ENCODE measurements at places on chromosomes 3 and 15.
A peak's percentile ranks its signal among the peaks of the same experiment; 100 is the strongest.

DNA sequence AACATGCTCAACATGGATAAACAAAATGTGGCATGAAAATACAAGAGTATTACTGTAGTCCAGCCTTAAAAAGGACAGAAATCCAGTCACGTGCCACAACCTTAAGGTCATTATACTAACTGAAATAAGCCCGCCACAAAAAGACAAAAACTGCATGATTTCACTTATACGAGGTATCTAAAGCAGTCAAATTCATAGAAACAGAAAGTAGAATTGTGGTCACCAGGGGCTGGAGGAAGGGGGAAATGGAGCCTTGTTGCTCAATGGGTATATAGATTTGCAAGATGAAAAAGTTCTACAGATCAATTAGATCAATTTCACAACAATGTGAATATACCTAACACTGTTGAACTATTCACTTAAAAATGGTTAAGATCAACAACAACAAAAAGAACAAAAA, 7.4 kb downstream of the GLB1 start:
- DNase-seq: no peak

GRCh38 chr3:128432301-128432970, 34.3 kb downstream of the DNAJB8 start:
- DNase-seq: peak; percentile 70

GRCh38 chr15:39250460-39251186, 330.3 kb upstream of the THBS1 start:
- no peak for DNase-seq

DNA sequence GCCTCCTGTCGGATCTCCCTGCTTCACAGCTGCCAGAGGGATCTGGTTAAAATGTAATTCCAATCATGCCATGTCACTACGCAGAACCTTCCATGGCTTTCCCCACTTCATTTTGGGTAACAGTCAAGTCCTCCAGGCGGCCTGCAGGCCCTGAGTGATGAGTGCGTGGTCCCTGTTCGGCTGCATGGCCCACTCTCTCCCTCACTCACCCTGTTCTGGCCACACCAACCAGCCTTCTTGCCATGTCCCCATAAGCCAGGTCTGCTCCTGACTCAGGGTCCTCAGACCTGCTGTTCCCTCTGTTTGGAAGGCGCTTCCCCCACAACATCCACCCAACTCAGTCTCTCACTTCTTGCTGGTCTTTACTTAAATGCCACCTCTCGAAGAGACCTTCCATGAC, 41.6 kb upstream of the LINGO1 start:
- no peak for DNase-seq

- DNase-seq: no peak
Measured at GRCh38 chr3:70565861-70566260, 253.4 kb upstream of the MDFIC2 start.

DNA sequence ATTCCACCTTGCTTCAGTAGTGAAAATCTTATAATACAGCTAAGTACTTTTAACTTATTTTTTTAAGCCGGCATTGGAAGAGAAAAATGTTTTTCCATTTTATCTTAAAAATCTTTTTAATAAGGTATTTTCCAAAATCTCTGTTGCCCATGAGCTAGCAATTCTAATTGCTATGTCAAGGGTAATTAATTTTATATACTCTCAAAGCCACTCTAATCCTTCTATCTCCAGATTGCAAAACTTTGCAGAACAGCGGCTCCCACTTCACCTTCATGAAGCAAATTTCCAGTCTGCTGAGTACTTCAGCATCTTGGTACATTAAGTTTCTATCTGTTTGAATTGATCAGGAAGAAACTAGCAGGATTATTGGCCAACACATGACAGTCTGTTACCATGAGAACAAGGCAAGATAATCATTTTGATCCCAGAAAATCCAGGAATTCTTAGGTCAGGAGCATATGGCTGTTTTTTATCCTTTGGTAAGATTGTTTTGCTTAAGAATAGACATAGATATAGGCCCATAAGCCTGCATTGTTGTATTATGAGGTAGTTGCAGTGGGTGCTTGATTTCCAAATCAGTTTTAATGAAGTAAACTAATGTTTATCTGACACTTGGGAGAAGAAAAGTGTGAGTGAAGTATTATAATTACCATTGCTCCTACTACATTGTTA, 6.0 kb downstream of the TIPARP start:
- DNase-seq: no peak

DNA sequence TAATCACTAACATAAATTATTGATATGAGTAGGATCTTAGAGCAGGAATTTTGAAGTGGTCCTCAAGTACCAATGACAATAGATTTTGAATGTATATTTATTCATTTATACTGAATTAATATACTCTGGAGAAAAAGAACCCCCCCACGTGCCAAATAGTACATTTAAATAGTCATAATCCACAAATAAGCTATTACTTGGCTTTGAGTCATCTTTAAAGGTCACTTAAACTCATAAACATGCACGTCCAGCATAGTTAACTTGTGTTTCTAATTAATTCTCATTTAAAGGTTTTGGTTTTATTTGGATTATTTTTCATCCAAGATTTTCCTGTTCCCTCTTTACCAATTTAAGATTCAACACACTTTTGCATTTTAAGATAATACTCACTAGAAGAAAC, 35.1 kb downstream of the FGF7 start:
- no peak for DNase-seq

DNA sequence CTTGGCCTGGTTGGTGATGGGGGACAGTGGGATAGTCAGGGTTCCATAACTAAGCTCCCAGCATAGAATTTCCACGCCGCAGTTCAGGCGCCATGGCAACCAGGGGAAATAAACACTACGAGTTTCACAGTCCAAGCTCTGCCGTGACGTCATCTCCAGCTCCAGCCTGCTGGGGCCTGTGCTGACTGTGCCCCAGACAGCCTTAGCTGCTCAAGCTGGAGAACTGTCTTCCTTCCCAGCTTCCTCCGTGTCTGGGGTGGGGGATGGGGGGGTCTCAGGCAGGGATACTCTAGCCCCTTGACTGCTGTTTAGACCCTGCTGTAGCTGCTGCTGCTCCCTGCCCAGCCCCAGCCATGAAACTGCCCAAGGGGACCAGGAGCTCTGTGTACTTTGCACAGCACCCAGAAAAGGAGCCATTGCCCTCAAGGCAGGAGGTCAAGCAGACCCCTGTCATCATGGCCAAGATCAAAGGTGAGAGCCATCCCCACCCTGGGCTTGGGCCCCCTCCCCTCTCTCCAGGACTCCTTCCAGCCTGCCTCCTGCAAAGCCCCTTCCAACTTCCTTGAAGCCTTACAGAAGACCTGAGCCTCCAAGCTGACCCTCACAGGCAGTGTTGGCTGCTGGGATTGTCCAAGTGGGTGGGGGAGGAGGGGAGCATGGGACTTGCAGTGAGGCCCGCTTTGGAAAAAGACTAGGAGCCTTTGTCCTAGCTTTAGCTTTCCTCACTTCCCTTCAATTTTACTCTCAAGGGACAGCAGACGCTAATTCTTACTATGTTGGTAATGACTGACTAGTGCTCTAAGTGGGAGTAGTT, 11.4 kb upstream of the CSPG4 start:
- peak; percentile 95 for DNase-seq
